ENCODE measurements at places on chromosomes 7 and 10.

DNA sequence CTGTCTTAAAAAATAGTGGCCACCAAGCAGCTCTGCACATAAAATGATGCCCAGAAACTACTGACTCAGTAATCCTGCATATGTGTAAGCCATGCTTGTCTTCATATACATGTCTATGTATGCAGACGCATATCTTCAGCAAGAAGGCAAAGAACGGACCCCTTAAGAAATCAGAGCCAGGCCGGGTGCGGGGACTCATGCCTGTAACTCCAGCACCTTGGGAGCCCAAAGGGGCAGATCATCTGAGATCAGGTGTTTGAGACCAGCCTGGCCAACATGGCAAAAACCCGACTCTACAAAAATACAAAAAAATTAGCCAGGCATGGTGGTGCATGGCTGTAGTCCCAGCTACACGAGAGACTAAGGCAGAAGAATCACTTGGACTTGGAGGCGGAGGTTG, 295.0 kb downstream of the TCERG1L start:
- DNase-seq = no peak

- peak; percentile 13 for DNase-seq
These were observed 696.4 kb downstream of the INHBA start for GRCh38 chr7:41006306-41006995.

GRCh38 chr10:63689768-63690167, 168.6 kb downstream of the REEP3 start:
- no peak for DNase-seq

GRCh38 chr10:131641231-131641630, 259.6 kb upstream of the PPP2R2D start:
- no peak for DNase-seq

GRCh38 chr7:150339409-150339809, 2.0 kb downstream of the RARRES2 start:
- no peak for DNase-seq

DNA sequence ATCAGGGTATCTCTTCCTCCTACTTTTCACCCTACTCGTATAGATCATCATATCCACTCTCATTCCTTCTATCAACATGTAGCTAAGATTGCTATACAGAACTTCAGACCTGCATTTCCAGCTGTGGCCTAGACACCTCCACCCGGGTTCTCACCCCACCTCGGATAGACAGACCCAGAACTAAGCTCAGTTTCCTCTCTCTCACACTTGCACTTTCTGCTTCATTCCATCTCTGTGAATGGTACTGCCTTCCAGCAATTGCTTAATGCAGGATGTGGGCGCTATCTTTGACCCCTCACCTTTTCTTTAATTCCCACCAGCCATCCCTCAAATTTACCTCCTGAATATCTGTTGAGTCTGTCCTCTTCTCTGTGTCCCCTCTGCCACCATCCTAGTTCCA, 35.7 kb downstream of the AGK start:
- no peak for DNase-seq

GRCh38 chr10:5490698-5491464, 8.5 kb downstream of the CALML5 start:
- DNase-seq = no peak

GRCh38 chr7:111089822-111090426, 1.0 kb upstream of the LRRN3 start:
- peak; percentile 47 for DNase-seq

GRCh38 chr7:78395298-78396036, 596.9 kb downstream of the PHTF2 start:
- no peak for DNase-seq

Measured in inflammatory macrophage (primary cell).